Sigmoid colon (tissue), 7 donors: ENCODE measurements at places on chromosomes 5 and 9.

DNA sequence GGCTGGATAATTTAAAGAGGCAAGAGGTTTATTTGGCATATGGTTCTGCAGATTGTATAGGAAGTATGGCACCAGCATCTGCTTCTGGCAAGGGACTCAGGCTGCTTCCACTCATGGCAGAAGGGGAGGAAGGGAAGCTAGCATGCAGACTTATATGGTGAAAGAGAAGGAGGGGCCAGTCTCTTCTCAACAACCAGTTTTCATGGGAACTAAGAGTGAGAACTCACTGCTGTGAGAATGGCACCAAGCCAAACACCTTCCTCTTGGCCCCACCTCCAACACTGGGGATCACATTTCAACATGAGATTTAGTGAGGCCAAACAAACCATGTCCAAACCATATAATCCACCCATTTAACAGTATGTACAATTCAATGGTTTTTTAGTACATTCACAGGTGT is 113.3 kb upstream of the SHB start:
- H3K36me3 ChIP-seq = no peaks in the 10 kb centered on the region
- DNase-seq = no peak
- H3K27me3 ChIP-seq = no peaks in the 10 kb centered on the region
- no peak overlapping the region for H3K4me3 ChIP-seq
- H3K27ac ChIP-seq = no peak overlapping the region
- H3K4me1 ChIP-seq = no peaks in the 10 kb centered on the region

DNA sequence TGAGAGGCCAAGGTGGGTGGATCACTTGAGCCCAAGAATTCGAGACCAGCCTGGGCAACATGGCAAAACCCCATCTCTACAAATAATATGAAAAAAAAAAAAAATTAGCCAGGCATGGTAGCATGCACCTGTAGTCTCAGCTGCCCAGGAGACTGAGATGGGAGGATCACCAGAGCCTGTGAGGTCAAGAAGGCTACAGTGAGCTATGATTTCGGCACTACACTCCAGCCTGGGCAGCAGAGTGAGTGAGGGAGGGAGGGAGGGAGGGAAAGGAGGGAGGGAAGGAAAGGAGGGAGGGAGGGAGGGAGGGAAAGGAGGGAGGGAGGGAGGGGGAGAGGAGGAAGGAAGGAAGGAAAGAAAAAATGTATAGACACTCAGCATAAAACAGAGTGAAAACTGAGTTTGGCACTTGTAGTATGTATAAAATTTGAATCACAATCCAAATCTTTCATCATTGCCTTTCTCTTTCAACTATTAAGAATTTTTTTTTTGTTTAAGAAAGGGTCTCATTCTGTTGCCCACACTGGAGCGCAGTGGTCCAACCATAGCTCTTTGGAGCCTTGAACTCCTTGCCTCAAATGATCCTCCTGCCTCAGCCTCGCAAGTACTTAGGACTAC is 27.8 kb downstream of the SERINC5 start:
- no peak overlapping the region for H3K27ac ChIP-seq
- no peak for DNase-seq
- no peak overlapping the region for H3K4me3 ChIP-seq
- H3K27me3 ChIP-seq = no peaks in the 10 kb centered on the region

DNA sequence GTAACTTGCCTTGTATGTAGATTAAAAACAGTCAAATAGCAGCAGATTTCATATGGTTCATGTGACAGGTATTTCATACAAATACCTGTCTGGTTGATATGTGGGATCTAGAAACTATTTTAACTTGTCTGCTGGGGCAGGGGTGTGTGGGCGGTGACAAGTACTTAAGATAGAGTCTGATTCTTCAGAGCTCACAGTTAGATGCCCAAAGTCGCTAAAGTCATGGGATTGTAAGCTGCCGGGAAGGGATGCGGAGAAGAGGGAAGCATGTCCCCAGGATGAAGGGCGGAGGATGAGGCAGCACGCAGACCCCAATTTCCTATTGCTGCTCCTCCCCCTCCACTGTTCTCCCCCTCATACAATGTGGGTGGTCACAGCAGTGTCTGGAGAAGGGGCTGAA is 13.3 kb downstream of the ANXA6 start:
- no peak overlapping the region for H3K4me3 ChIP-seq
- H3K27me3 ChIP-seq = no peaks in the 10 kb centered on the region
- no peak overlapping the region for H3K27ac ChIP-seq
- H3K36me3 ChIP-seq = peaks cover 5% of the 10 kb centered on the region
- no peak for DNase-seq
- no peaks in the 10 kb centered on the region for H3K4me1 ChIP-seq

GRCh38 chr5:54673523-54674225 is 156.1 kb downstream of the SNX18 start:
- no peaks in the 10 kb centered on the region for H3K36me3 ChIP-seq
- DNase-seq = peak; percentile 81
- no peaks in the 10 kb centered on the region for H3K27me3 ChIP-seq

- H3K36me3 ChIP-seq = no peaks in the 10 kb centered on the region
- H3K4me1 ChIP-seq = no peaks in the 10 kb centered on the region
- no peaks in the 10 kb centered on the region for H3K27me3 ChIP-seq
- H3K27ac ChIP-seq = no peak overlapping the region
- no peak for DNase-seq
- no peak overlapping the region for H3K4me3 ChIP-seq
These were observed 9.0 kb downstream of the CD274 start for GRCh38 chr9:5459289-5459829.
